A549 treated with ZK216348 at 1 μM for 4 hours (cell line): ENCODE measurements at places on chromosomes 4 and X. TPM values are rescaled to one million over a fixed set of nuclear protein-coding genes. Genes with fewer than 3 reads are reported as not detected.

TMSB15C gene
- 0.09 to 0.24 TPM (median 0.12 TPM) in 4 of 5 replicates, not detected in the other for total RNA-seq

ABCD1 gene
- total RNA-seq = 2.0 to 4.4 TPM (median 3.4 TPM) in 5 replicates

SSR4 gene
- 334 to 461 TPM (median 405 TPM) in 5 replicates for total RNA-seq

AMTN gene
- total RNA-seq = not detected in 5 replicates

CT55 gene
- not detected in 5 replicates for total RNA-seq

XAGE1A gene
- total RNA-seq = 14.6 to 60.9 TPM (median 33.9 TPM) in 5 replicates

GUCY1A1 gene
- total RNA-seq = not detected in 5 replicates

ZNF185 gene
- total RNA-seq = 6.7 to 8.8 TPM (median 7.8 TPM) in 5 replicates

CTAG1A gene
- not detected in 5 replicates for total RNA-seq

CCNI gene
- 50.0 to 73.4 TPM (median 69.6 TPM) in 5 replicates for total RNA-seq

SCOC gene
- total RNA-seq = 9.1 to 35.9 TPM (median 30.2 TPM) in 5 replicates
